ENCODE measurements at places on chromosomes 12 and 14.

- no peak for DNase-seq
Observed at GRCh38 chr12:47578836-47579235, 127.0 kb downstream of the RPAP3 start.

DNA sequence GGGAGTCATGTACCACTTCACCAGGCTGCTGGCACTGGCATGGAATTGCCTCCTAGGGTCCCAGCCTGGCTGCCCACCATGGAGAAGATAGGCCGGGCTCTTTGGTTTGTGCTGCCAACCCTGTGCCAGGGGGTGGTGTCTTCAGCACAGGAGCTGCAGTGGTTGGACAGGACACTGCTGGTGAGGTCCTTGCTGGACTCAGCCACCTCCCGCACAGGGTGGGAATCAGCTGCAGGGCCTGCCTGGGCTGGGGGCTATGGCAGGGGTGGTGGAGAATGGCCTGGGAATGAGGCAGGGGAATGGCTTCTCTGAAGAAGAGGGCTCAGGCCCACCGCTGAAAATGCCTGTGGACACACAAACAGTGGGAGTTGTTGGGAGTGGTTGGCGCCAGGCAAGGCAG is 70.6 kb upstream of the CAPRIN2 start:
- DNase-seq, result no peak

GRCh38 chr14:52583544-52583943 is 30.9 kb downstream of the GPR137C start:
- DNase-seq, result no peak

DNA sequence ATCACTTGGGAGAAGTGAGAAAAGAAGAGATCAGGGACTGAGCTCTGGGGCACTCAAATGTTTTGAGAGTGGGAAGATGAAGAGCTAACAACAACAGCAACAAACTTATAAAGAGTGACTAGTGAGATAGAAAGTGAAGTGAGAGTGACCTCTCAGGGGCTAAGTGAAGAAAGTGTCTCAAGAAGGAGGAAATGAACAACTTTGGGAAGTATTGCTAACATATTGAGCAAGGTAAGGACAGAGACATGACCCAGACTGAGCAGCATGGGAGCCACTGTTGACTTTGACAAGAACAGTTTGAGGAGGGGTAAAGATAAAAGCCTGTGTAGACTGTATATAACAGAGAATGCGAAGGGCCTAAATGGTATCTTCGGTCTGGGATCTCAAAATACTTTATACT is 155.1 kb upstream of the BTG1 start:
- DNase-seq, result no peak

DNA sequence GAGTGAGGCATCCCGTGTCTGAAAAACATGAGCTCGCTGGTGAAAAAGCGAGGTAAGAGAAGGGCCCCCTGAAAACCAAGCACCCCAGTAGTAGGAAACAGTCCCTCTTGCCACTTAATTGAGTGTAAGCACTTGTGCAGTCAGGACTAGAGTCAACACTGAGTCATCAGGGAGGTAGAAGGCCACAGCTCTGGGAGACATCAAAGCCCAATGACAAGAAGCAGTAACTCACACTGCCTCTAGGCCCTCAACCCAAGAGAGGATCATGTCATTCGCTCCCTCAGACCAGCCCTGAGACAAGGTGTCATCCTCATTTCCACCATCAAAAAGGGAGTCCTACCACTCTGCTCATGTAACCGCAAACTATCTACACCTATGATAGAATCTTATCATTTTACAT is 17.8 kb downstream of the POMT2 start:
- peak; percentile 31 for DNase-seq

- no peak for DNase-seq
Observed at GRCh38 chr12:120252071-120252906, 13.2 kb downstream of the PXN start.

- DNase-seq, result no peak
Observed at GRCh38 chr14:25988536-25988935, 609.3 kb downstream of the NOVA1 start.

DNA sequence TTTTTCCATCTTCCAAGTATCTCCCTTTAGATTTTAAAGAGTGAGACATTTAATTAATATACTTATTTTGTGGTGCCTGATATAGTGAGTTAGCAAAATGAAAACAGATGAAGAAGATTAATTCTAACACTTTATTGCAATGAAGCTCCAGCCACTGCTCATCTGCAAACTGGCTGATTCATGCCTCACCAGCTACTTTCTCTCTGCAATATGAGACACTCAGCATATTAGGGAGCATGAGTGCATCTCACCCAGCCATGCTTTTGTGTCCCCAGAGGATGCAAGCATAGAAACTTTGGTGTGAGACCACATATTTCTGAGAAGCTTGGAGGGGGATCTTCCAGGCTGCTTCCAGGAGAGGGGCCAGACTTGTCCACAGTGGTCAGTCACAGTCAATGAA is 148.6 kb downstream of the BMP4 start:
- DNase-seq, result no peak

- no peak for DNase-seq
Observed at GRCh38 chr12:18683327-18684013, 54.3 kb downstream of the PLCZ1 start.

DNA sequence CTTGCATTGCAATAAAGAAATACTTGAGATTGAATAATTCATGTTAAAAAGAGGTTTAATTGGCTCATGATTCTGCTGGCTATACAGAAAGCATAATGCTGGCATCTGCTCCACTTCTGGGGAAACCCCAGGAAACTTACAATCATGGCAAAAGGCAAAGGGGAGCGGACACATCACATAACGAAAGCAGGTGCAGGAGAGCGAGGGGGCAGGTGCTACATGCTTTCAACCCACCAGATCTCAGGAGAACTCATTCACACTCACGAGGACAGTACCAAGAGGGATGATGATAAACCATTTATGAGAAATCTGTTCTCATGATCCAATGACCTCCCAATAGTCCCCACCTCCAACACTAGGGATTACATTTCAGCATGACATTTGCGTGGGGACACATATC is 172.6 kb downstream of the RASSF9 start:
- no peak for DNase-seq

GRCh38 chr14:23094666-23095195 is at the start of gene ACIN1:
Gene ACIN1, minus strand, starts transcription at chr14:23095136. Its CDS starts 24 bp downstream, at chr14:23095112.
- no peak for DNase-seq

DNA sequence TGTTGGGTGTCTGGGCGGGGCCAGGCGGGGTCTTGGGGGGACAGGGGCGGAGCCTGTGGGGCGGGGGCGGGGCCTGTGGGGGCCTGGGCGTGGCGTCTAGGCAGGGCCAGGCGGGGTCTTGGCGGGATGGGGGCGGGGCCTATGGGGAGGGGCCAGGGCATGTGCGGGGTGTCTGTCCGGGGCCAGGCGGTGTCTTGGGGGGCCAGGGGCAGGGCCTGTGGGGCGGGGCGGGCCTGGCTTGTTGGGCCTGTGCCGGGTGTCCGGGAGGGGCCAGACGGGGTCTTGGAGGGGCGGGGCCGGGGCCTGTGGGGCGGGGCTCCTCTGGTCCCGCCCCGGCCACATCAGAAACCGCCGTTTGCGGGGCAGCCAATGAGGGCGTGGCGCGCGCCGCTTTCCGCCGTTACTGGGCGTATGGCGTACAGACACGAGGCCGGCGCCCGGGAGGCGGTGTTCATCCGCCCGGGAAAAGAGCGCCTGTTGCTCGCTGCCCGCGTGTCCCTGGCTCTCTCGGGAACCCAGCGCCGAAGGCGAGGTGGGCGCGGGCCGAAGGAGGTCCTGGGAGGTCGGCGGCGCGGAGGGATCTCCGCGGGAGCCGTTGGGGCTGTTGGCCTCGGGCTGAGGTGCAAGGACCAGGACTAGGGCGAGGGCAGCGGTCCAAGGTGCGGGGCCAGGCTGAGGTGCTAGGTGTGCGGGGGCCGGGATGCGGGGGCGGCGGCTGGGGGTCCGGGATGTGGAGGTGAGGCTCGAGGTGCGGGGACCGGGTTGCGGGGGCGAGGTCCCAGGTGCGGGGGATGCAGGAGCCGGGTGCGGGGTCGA is at the start of gene PIWIL1:
TSS of gene PIWIL1 (plus strand) at position 400 of the 816 bp plus-strand sequence. CDS start 4,705 bp downstream, outside the sequence.
- no peak for DNase-seq

- no peak for DNase-seq
Observed at GRCh38 chr12:57863676-57864075, 17.1 kb upstream of the CTDSP2 start.

- DNase-seq, result no peak
Observed at GRCh38 chr14:76133103-76133502, 18.6 kb upstream of the GPATCH2L start.

DNA sequence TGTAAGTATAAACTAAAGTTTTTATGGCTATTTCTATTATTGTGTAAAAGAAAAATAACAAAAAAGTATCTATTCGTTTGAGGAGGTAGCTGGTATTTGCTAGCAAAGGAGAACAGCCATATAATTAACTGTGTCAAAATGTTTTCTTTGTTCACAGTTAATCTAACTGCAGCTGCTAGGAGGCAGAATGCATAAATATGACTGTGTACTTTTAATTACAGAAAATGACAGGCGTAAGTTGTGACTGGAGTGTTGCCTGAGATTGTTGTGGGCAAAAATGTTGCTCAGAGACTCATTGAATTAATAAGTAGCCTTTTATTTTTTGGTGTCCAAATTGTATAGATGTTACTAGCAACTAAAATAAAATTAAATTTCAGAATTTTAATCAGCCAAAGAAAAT is 33.5 kb downstream of the PTPRO start:
- DNase-seq, result no peak

DNA sequence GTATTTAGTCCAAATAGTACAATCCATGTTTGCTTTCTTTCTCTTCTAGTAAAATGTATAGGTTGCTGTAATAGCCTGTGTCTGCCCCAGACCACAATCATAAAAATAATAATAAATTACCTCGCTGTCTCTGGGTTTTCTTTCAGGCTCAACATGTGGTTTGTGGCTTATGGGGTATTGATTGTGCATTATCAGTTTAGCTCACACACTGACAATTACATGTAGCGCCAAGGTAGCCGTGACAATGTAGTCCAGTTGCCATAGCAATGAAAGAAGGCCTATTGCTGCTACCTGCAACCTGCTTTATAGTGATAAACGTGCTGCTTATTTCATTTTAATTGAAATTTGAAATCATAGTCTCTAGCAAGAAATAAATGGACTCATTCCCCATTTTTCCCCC is 1009.8 kb downstream of the NRXN3 start:
- no peak for DNase-seq

DNA sequence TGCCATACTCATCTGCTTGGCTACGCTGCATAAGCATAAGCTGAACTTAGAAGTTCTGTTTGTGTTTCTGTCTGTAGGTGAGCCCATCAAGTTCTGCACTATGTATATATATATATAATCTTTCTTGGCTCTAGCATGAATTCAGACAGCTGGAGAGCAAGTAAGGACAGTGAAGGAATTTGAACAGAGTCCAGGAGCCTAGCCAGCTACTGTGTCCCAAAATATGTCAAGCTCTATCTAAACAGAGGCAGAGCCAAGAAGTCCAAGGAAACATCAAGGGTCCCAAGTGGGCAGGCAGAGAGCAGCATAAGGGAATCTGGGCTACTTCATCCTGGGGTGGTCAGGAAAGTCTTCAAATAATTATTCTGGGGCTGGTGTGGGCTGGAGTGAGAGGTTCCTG is 118.5 kb upstream of the NPAS3 start:
- no peak for DNase-seq

DNA sequence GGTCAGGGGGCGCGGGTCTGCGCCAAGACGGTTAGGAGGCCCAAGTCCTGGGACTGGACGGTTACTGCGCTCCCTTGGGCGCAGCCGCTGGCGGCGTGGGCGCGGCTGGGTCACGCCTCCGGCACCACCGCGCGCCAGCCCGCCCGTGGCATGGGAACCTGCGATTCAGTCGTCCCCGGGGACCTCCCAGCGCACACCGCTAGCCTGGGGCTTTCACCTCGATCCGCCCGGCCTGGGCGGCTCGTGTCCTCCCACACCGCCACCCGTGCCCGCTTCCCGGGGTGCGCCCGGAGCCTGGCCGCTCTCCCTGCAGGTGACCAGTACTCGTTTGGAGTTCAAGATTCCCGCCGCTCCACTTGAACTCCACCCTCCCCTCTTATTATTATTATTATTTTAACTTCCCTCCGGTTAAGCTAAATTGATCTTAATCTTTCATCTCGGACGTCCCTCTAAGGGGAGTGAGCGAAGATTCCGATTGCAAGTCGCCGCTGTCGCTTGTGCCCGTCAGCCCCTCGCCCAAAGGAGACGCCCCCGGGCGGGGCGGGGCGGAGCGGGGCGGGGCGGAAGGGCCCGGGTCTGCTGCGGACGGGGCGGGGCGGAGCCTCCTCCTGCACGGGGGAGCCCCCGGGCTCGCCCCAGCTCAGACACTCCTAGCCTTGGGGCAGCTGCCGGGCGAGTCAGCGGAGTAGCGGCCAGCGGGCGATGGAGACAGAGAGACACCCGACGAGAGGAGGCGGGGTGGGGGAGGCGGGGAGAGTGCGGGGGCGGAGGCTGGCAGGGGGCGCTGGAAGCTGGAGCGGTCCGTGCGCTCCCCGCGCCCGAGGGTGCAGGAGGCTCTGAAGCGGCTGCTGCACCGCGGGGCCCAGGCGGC is at the start of gene KCNMB4:
TSS of gene KCNMB4 (plus strand) at position 643 of the 871 bp plus-strand sequence. CDS start 445 bp downstream, outside the sequence.
- no peak for DNase-seq

DNA sequence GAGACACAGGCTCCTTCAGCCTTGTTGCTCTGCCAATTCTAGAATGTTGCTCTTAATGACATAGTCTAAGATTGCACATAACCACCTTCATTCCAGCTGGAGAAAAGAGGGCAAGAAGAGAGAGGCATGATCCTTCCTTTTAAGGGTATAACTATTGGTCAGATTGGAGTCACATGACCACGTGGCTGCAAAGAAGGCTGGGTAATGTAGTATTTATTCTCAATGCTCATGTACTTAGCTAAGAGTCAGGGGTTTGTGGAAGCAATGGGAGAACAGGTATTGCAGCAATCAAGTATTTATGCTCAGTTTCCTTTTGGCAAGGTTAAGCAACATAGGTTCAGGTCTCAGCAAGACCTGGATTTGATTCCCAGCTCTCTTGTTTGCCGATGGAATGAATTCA is 298.8 kb upstream of the TBX3 start:
- DNase-seq, result no peak
